DMS 273 treated with DMSO at 0.1 percent for 48 hours (cell line): ENCODE measurements at places on chromosomes 16 and 17.

DNA sequence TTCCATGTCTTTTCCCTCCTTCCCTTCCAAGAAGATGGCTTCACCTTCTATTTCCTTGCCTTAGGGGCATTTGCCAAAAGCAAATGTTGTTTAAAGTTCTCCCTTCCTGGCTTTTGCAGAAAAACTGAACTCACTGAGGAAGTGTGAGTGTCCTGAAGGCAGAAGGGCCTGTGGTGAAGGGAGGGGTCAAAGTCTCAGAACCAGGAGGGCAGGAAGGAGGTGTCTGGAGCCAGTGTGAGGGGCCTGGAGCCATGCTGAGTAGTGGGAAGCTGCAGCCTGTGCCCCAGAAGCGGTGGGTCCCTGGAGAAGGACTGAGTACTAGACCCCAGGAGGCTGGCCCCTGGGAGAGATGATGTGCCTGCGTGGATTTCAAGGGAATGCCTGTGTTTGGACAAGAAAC lies 23.8 kb upstream of the SUPT4H1 start:
- no peak for DNase-seq

DNA sequence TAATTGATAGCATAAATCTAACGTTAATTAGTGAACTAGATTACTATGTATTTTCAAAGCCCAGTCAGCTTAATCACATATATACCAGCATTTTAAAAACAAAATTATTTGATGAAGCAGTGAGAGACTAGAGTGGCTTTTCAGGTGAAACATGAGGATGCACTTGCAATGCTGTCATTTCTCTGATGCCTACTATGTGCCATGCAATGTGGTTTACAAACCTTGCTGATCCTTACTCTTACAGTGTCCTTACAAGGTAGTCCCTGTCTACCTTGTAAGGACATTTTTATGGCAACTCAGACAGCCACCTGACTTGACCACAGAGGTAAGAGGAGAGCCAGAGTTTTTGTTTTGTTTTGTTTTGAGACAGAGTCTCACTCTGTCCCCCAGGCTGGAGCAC lies 42.7 kb downstream of the CYB5B start:
- DNase-seq, result no peak

DNA sequence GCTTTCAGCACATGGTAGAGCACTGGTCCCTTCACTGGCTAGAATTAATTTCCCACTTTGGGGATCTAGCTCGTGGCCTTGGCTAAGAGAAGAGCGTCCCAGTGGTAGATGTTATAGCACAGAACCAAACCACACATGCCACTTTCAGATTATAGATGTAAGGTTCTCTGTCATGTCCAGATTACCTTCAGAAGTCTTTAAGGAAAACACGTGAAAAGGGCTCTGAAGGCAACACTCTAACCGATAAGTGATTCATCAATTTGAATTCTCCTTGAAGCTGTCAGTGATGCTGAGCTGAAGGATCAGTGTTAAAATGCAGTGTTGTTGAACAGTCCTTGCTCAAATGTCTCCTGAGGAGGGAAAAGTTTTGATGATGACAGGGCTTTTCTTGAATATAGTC lies 43.5 kb upstream of the VPS4A start:
- DNase-seq, result no peak

- DNase-seq, result no peak
These were observed 1.3 kb downstream of the LHX1 start for GRCh38 chr17:36938566-36939051.

- no peak for DNase-seq
These were observed 8.3 kb upstream of the PYDC1 start for GRCh38 chr16:31225193-31225592.

DNA sequence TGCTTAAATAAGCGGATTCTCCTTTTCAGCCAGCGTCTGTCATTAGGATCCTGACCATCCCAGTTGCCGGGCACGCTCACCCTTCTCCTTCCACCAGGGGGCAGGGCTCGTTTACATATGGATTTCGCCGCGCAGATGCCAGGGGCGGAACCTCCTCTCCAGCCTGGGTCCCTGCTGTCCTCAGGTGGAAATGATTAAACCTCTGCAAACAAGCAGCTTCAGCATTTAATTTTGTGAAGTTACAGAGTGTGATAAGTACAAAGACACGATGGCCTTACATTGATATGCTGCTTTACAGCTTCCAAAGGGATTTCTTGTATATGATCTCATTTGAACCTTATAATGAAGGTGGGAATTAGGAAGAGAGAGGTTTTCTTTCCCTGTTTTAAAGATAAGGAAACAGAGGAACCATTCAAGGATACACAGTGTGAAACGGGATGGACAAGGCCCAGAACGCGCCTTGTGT lies 3.9 kb upstream of the KRT28 start:
- peak; percentile 62 for DNase-seq

DNA sequence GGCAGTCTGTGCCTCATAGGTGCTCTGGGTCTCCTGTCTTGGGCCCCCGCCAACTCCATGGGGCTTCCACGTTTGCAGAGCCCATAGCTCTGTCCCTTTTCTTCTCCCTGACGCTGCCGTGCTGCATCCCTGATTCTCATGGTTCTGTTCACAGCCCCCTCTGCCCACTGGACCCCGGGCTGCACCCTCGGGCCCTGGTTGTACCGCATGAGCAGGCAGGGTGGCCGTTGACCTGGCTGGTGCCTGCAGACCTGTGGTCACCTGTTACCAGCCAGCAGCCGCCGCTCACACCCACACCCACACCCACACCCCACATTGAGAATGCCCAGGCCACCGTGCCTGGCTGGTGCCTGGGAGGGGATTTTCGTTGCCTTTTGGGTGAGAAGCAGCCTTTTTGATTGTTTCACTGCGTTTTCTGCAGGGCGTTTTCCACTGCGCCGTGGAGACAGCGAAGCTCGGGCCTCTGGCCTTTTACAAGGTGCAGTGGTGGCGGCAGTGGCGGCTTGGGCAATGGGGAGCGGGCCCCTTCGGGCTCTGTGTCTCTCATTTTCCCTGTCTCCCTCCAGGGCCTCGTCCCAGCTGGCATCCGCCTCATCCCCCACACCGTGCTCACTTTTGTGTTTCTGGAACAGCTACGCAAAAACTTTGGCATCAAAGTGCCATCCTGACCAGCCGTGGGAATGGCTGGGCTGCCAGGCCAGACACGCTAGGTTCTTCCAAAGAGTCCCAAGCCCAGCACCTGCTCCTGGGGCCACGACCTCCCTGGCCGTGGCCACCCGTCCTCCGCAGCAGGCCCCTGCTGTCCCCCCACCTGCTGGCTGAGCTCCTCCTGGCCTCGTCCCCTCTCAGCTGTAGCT lies 7.6 kb downstream of the SLC25A10 start:
- no peak for DNase-seq

DNA sequence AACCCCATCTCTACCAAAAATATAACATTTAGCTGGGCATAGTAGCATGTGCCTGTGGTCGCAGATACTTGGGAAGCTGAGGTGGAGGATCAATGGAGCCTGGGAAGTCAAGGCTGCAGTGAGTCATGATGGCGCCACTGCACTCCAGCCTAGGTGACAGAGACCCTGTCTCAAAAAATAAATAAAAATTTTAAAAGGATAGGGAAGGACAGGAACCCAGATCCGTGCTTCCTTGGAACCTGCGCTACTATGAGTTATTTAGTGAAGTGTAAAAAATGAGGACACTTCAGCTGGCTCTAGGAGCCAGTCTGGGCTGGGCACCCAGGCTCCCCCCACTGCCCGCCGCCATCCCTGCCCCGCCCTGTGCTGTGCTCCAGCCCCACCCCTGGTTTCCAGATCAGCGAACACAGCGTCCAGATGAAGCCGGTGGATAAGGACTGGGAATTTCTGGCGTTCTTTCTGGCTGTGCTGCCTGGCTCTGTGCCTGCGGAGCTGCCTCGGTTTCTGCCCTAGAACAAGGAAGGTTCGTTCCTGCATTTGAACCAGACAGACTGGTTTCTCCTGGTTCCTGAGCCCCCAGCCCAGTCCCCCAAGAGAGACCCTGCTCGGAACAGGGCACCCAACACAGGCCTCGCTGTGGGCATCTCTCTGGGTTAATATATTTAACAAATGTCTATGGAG lies 18.5 kb downstream of the PLLP start:
- no peak for DNase-seq

DNA sequence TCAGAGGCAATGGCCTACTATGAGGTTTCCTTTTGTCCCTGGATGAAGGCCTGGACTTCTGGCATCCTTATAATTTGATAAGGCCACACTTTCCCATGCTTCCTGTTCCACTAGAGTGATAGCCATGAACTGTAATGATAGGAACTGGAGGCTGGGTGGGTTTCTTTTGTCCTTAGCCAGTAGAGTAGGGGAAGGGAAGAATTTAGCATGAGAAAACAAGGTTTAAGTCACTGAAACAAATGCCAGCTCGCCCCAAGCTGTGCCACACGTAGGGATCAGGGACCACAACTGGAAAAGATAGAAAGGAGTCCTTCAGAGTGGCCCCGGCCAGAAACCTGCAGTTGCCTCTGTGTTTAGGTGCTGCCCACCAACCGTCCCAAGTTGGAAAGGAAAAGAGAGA lies 80.9 kb upstream of the C17orf78 start:
- no peak for DNase-seq

DNA sequence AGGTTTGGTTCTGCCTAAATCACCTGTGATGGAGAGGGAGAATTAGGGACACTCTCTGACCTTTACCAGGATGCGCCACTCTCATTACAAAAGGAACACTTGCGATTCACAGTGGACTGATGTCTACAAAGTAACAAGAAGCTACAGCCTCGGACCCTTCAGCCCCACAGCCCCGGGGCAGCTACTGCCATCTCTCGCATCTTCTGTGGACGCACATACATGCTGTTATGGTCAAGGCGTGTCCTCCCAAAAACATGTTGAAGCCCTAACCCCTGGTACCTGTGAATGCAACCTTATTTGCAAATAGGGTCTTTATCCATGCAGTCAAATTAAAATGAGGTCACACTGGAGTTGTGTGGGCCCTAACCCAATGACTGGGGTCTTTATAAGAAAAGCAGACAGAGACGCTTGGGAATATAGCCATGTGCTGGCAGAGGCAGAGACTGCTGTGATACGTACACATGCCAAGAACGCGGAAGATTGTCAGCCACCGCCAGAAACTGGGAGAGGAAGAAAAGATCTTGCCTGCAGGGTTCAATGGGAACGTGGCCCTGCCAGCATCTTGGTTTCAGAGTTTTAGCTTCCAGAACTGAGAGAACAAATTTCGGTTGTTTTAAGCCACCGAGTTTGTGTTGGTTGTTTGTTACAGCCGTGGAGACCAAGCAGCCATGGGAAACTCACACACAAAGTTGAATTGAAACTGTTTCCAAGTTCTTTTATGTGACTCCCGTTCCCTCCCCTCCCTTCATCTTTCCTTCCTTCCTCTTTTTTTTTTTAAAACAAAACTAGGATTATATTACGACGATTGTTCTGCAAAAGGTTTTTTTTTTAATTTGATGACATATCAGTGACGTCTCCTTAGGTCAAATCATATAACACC lies 23.1 kb downstream of the ATP2C2 start:
- DNase-seq, result no peak

- DNase-seq, result no peak
These were observed 64.5 kb downstream of the MGAT5B start for GRCh38 chr17:76932402-76933333.

DNA sequence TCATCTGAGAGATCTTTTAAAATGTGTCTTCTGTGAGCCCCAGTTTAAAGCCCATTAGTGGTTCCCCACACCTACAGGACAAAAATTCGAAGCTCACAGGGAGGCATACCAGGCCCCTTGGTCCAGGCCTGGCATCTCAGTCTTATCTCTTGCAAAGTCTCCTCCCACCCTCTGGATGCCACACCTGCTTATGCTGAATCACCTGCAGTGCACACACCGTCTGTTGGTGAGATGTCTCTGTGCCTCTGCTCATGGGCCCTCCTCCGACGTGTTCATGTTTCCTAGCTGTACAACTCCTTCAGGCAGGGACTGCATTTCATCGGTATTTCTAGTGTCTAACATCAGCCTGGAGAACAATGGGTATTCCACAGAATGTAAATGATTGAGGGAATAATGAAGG lies 41.6 kb downstream of the RNF157 start:
- DNase-seq, result no peak

DNA sequence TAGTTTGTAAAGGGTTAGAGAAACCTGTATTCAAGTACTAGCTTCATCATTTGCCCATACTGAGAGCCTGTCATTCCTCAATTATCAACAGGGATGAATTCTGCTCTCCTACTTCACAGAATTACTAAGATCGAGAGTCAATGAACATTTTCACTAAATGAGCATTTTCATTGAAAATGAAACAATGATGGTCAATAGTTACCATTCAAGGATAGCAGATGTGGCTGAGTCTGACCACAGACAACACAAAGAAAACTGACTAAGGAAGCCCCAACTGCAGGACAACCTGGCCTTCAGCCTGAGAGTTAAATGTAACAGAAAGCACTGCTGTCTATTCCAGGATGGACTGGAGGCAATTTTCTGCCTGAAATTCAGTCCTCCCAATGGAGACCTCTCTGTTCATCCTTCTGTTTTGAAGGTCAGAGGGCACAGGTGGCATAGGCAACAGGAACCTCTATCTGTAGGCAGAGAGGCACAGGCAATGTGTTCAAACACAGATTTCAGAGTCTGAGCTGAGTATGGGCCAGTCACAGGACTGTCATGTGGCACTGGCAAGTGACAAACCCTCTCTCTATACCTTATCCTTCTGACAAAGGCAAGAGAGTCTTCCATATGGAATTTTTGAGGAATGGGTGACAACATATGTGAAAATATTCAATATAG lies 19.5 kb downstream of the TRAF4 start:
- DNase-seq, result no peak

- DNase-seq, result peak; percentile 29
These were observed 2.2 kb downstream of the SLC12A3 start for GRCh38 chr16:56866955-56867830.

DNA sequence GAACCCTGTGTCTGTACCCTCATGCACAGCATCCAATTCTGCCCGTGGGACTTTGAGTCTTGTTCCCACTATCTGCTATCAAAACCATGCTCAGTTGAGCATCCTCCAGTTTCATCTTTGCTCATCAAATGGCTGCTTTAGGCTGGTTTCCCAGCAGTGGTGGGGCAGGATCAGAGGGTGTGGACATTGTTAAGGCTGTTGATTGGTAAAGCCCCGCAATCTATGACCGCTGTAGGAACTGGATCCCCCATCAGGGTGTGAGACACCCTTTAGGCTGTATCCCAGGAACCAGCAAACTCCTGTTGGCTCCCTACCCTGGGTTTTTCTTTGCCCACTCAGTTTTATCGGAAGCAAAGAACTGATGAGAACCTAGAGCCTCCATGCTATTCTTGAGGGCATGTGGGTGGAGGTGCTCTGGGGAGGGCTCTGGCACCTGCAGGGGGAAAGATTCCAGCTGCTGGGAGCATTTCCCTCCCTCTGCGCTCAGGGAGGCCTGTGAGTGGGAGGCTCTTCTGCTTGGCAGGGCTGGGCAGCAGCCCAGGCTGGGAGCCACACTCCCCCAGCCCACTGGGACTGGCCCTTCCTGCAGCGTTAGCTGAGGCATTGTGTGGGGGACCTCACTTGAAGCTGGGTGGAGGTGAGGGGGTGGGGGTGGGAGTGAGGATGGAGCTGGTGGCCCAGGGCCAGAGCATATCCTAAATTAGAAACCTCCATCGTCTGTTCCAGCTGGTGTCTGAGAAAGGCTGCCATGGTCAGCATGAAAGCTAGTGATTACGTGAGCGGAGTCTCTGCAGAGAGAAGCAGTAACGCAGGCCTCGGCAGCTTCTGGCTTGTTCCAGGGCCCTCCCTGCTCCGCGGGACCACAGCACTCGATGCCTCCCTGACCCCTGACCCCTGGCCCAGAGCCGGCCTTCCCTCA lies 160.6 kb downstream of the IRF8 start:
- DNase-seq, result no peak
